ENCODE measurements at places on chromosomes 3 and 15.

DNA sequence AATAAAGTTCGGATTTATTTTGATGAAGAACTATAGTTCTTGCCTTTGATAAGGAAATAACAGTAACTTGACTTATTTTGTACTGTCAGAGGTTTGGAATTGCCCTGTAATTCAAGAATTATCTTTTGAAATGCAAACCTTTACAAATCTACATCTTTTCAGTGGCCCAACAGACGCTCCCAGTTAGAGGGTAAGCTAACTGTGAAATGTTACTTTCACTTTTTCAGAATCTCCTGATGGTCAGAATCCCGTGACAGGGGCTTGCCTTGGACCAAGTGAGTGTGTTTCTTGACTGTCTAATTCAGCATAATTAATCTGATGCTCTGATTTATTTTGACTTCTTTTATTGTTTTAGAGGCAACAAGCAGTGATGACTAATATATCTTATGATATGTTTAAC is 262.5 kb downstream of the PLOD2 start:
- peak; percentile 9 for DNase-seq

GRCh38 chr15:31740203-31740602 is 290.1 kb upstream of the CHRNA7 start:
- DNase-seq = peak; percentile 5

- DNase-seq = no peak
These were observed 5.0 kb downstream of the NUTM1 start for GRCh38 chr15:34347951-34348638.

DNA sequence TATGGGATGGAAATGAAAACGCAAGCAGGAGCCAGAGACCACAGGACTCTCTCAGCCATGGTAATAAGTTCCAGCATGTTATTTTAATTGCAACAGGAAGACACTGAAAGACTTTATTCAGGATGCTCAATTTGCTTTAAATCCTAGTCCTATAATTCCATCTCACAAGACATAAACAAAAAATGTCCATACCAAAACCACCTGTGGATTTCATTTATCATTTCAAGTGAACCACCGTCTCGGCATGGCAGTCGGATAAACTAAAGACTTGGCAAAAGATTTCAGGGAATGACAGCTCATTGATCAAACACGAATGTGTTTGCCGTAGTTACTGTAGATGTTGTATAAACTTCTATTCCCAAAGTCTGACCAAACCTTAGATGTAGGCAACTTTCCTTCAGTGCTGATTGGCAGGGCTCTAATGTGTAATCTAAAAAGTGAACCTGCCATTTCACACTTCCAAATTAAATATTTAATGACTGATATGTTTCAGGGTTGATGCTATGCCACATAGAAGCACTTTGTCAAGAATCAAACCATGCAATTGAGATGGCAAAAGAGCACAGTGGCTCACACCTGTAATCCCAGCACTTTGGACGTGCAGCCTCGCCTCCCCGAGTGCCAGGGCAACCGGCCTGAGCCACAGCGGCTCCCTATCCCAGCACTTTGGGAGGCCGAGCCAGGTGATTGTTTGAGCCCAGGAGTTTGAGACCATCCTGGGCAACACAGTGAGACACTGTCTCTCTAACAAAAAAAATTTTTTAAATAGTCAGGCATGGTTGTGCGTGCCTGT is 331.7 kb downstream of the MAGI1 start:
- DNase-seq = no peak

- no peak for DNase-seq
These were observed 247.3 kb upstream of the KCNH8 start for GRCh38 chr3:18900994-18901393.

DNA sequence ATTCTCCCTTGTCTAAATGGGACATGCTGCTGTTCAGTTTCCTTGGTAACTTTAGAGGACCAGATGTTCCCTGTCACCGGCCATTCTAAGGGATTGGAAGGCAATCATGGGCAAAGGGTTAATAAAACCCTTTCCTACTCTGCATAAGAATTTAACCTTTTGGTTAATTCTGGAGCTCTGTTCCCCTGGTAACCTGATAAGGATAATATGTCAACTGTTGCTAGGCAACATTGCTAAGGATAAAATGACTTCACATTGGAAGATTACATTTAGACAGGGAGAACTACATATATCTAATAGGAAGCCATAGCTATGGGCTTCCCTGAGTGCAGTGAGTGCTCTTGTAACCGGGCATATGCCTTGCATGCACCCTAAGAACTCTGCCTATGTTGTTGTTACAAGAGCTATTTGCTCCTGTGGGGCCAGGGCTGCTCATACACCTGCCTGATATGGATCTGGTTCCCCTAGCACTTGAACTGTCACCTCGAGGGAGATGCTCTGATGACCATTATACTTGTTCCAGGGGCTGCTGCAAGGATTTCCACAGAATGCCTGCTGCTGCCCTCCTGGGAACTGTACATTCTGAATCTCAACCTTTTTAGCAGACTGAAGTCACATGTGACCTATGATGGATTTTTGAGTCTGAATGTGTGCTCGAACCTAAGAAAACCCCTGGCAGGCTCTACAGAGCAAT is 326.3 kb upstream of the PDZRN3 start:
- no peak for DNase-seq

- DNase-seq = peak; percentile 99
These were observed 1.7 kb downstream of the CCDC9B start for GRCh38 chr15:40338921-40339620.

DNA sequence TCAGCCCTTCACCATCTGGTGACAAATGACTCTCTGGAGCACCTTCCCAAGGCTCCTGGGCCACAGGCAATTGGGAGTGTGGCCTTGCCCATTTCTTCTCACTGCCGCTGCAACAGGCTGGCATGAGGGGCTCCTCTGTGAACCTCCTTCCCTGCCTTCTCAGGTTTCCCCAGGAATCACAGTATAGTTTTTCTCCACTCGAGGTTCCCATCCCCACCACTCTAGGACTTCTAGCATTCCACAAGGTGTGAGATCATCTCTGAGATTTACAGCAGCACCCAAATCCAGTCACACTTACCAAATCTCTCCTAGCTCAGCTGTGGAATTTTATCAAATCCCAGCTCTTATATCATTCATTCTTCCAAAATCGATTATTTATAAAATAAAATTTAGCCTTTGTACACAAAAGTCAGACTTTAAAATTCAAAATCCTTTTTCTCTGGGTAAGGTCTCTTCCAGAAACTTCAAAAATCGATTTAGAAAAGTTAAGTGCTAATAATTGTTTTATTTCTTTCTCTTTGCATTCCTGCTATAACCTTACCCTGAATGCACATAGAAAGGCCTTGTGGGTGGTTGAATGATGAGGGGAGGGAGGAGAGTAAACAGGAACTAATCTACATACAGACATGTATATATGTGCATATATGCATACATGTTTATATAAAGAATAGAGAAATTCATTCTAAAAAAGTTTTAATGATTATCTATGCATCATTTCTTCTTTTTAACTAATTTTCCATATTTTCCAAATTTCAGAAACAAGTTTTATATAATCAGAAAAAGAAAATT is 18.9 kb upstream of the ATP13A4 start:
- DNase-seq = no peak

DNA sequence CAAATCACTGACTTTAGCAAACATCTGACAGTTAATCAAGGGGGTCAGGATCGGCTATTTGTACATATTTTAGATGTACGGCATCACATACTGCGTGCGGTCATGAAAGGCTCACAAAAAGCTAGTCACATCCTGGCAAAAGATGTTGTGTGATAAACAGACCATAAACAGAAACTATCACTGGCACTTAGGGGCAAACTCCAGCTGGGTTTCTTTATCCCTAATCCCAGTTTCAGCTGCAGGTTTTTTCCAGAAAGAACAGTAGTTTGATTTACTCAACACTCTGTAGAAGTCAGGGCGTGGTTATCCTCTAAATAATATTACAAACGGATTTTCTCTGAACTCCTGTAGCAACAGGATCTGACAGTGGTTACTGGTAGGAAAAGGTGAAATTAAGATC is 112.4 kb upstream of the BHLHE40 start:
- DNase-seq = no peak

DNA sequence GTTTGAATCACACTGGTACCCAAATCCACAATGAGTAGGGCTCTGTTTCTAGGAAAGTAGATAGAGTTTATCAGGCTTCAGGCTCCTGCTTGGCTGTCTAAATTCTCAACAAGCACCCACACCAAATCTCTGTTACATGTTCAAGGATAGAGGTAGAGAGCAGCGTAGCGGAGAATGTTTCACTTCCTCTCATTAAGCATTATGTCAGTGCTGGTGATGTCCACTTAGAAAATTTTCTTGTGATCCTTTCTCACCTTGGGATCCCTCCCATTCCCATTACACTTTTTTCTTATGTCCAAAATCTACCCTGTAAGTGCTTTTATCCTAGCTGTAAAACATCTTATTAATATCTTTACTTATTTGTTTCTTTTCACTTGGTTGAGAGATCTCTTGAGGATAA is 34.7 kb upstream of the GCSAM start:
- DNase-seq = no peak

DNA sequence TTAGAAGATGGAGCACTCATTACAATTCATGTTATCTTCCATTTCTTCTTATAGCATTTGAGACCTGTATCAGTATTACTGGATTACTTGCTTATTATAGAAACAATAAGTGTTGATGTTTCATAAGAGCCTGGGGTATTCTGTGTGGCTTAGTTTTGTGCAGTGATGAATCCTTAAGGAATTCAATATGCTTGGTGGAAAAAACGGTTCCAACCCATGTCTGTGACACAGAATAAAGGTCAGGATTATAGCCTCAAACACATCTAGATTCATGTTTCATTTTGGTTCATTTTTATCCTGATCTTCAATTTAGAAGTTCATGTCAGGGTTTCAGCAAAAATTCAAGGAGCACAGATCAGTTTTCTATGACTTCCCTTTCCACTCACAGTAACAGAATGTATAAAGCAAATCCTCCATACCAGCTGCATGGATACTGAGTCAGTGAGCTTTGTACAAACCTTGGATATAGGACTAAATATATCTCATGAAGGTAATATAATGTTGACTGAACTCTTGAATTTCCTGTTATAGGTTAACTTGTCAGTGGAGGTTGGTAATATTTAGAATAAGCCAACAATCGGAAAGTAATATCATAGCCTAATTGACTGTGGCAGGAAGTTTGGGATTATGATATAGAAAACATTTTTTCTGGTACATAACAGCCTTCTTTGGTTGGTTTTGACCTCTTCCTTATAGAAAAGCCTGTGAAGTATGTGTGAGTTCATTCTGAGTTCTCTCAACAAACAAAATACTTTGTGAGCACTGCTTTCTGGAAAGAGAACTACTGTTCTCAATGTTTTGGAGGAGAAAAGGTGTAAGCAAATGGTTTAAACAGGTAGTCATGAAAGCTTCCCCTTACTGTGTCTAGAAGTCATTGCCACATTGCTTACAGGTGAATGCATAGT is 218.2 kb upstream of the TPM1 start:
- DNase-seq = peak; percentile 86

DNA sequence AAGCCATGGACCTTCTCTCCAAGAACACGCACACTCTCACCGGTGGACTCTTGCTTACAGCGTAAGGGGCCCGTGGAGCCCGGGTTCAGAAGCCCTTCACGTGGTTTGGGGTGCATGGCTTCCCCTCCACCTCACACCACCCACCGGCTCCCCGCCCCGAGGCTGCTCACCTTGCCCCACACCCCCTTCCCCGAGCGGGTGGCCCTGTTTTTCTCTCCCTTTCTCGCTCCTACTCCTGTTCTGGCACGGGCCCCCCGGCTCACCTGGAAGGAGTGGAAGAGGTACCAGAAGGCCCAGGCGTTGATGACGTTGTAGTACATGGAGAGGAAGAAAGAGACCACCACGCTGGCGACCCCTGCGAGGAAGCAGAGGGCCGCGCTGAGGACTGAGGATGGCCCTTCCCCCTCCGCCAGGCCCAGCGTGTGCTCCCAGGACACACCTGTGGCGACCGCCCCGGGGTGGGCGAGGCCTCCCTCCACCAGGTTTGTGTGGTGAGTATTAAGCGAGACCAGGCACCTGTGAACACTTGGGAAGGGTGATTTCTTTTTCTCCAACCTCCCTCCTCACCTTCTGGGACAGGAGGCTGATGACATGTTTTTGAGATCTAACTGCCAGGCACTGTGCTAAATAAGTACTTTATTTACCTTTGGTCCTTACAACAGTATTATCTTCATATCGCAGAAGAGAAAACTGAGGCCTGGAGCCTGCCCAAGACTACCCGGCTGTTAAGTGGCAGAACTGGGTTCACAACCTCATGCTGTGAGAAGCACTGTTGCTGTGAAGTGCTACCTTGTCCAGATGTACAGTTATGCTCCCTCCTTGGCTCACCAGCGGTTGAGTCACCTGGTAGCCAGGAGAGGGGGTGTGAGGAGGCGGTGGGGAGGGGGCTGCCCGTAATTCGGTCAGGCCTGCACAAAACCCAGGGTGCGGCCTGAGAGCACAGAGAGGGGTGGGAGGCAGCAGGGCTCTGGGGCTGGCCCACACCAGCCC is 16.3 kb downstream of the SLC6A20 start:
- DNase-seq = no peak

DNA sequence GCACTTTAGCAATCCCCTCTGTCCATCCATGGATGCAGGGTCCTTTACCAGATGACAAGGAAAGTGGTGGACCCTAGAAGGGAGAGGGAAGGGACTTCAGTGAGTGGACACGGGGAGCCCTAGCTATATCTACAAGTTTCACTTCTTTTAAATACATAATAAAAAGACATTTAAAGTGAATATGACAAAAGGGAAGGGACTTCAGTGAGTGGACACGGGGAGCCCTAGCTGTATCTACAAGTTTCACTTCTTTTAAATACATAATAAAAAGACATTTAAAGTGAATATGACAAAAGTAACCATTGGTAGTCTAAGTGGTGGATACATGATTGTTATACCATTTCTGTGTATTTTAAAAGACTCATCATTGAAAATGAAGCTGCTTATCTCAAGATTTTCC is 81.9 kb upstream of the HES1 start:
- no peak for DNase-seq

- DNase-seq = no peak
These were observed 19.8 kb downstream of the DGKG start for GRCh38 chr3:186342197-186342596.

- DNase-seq = peak; percentile 42
These were observed 13.3 kb downstream of the ZNF280D start for GRCh38 chr15:56719774-56720555.

Measured in ELR (cell line).